ENCODE measurements at places on chromosomes 11 and 22. TPM values are rescaled to one million over a fixed set of nuclear protein-coding genes. Genes with fewer than 3 reads are reported as not detected.

Gene OR5AP2
- not detected for total RNA-seq

Gene APOC3
- total RNA-seq: 1.1 TPM

Gene SLC1A2
- 0.38 TPM for total RNA-seq

Gene BACE1
- total RNA-seq: 1.7 TPM

Gene TMEM86A
- total RNA-seq: 1.9 TPM

Gene PRDM10
- total RNA-seq: 4.7 TPM

Gene ANO9
- total RNA-seq: 26.3 TPM

Gene NLRP10
- not detected for total RNA-seq

Gene TP53I11
- 6.1 TPM for total RNA-seq

Gene MED17
- 27.6 TPM for total RNA-seq

Gene MYEOV
- 0.38 TPM for total RNA-seq

Gene SMTNL1
- 0.05 TPM for total RNA-seq

Gene LRP4
- 1.8 TPM for total RNA-seq

Gene CHORDC1
- 39.3 TPM for total RNA-seq

Gene GPHA2
- 0.47 TPM for total RNA-seq

Gene LSP1
- total RNA-seq: 179 TPM

Gene CARNS1
- 0.57 TPM for total RNA-seq

Gene IGSF9B
- total RNA-seq: 1.8 TPM

Gene LTO1
- 11.8 TPM for total RNA-seq

Gene POU2F3
- total RNA-seq: 0.19 TPM

Gene ADM2
- 1.5 TPM for total RNA-seq

Gene PIWIL4
- total RNA-seq: 2.5 TPM

Gene CARD16
- 33.9 TPM for total RNA-seq

Gene PHETA2
- 5.1 TPM for total RNA-seq

Gene TEX12
- 0.09 TPM for total RNA-seq

Gene AQP11
- 0.14 TPM for total RNA-seq

Gene ARHGAP42
- total RNA-seq: 24.4 TPM

Gene SYT7
- 0.14 TPM for total RNA-seq

Gene GDPD4
- not detected for total RNA-seq

Gene OR8D1
- not detected for total RNA-seq

Gene APOL3
- 35.1 TPM for total RNA-seq

Gene GLB1L2
- total RNA-seq: 0.47 TPM

Gene PLAAT2
- 0.19 TPM for total RNA-seq

Gene RTN4R
- 3.2 TPM for total RNA-seq

Gene KCNJ11
- total RNA-seq: 0.42 TPM

Gene MS4A4A
- total RNA-seq: 14.1 TPM

Gene CHADL
- total RNA-seq: 1.7 TPM

Gene FRMD8
- total RNA-seq: 15.2 TPM

Gene MS4A3
- total RNA-seq: 7.8 TPM

Gene PARVB
- total RNA-seq: 14.5 TPM

Gene PNPLA5
- not detected for total RNA-seq

Gene CEP57
- 87.6 TPM for total RNA-seq

Gene B3GAT3
- total RNA-seq: 29.4 TPM

Gene SESN3
- total RNA-seq: 24.1 TPM

Data from thymus (tissue), 14 donors.